ENCODE measurements at places on chromosomes 2 and 18.

DNA sequence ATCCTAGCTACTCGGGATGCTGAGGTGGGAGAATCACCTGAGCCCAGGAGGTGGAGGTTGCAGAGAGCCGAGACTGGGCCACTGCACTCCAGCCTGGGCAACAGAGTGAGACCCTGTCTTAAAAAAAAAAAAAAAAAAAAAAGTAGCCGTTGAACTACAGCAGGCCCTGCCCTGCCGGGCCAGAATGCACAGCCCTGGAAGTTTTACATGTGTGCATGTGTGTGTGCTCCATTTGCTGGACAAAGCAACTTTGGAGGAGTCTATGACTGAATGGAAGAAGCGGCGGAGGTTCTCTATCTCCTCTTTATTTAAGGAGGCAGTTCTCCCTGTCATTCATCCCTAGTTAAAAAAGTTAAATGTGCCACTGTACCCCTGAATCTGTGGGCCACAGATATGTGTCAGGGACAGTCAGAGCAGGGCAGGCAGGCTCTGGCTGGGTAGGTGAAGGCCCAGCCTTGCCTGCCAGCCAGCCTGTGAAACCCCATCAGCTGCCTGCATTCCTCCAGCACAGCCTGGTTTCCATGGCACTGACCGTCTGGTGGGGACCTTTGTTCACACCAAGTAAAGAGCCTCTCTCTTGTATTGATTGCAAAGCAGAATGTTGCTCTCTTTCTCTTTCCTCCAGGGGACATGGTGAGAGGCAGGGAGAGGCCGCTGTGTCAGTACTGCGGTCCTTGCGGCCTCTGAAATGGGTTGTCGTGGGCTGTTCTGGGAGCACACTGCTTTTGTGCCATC, 10.9 kb downstream of the LIPG start:
- DNase-seq, result no peak

- no peak for DNase-seq
Observed at GRCh38 chr2:177553176-177553884, 160.8 kb downstream of the AGPS start.

DNA sequence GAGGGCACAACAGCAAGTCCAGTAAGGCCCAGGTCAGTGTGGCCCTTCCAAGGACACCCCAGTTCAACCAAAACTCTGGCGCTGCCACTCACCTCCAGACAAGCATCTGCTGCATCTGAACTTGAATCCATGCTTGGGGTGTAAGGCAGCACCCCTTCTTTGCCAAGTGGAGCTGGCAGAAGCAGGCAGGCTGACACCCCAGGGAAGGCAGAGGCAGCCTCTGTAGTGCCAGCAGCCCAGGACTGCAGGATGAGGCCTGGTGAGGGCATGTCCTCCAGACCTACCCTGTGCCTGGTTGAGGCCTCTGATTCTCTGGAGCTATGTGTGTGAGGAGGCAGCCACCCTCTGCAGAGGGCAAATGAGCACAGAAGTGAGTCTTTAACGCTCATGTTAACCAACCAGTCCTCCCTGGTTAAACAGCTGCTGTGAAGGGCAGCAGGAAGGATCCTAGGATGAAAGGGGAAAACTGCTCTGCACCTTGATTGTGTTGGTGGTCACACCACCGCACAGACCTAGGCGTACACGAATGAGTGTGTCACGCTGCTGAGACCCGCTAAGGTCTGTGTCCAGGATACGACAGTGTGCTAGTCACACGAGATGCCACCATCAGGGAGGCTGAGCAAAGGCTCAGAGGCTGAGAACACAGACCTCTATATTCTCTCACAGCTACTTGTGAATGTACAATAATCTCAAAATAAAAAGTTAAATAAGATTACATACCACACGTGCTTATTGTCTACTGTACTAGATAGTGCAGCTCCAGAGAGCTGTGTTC, 2.2 kb downstream of the PARD6G start:
- no peak for DNase-seq

GRCh38 chr2:207334624-207335371, 169.1 kb upstream of the KLF7 start:
- DNase-seq, result no peak

DNA sequence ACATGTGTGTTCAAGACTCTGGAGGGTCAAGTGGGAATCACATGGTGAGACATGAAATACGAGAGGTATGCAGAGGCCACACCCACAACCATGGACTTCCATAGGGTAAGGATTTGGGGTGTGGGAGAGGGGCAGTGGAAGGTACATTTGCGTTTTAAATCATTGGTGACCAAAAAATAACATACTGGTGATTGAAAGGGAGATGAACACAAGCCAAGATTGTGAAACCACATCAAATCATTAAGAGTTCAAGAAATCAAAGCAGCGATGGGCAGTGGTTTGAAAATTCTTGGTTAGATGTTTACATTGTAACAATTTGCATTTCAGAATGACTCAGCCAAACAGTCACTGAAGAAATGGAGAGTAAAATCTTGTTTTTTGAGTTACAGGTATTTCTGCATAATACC, 1.9 kb upstream of the CABYR start:
- DNase-seq, result no peak
